PC-9 (cell line): ENCODE measurements at places on chromosomes 7 and 10. TPM values are rescaled to one million over a fixed set of nuclear protein-coding genes. Genes with fewer than 3 reads are reported as not detected.

Gene BET1
- total RNA-seq = 39.5 and 43.0 TPM in 2 replicates

DNA sequence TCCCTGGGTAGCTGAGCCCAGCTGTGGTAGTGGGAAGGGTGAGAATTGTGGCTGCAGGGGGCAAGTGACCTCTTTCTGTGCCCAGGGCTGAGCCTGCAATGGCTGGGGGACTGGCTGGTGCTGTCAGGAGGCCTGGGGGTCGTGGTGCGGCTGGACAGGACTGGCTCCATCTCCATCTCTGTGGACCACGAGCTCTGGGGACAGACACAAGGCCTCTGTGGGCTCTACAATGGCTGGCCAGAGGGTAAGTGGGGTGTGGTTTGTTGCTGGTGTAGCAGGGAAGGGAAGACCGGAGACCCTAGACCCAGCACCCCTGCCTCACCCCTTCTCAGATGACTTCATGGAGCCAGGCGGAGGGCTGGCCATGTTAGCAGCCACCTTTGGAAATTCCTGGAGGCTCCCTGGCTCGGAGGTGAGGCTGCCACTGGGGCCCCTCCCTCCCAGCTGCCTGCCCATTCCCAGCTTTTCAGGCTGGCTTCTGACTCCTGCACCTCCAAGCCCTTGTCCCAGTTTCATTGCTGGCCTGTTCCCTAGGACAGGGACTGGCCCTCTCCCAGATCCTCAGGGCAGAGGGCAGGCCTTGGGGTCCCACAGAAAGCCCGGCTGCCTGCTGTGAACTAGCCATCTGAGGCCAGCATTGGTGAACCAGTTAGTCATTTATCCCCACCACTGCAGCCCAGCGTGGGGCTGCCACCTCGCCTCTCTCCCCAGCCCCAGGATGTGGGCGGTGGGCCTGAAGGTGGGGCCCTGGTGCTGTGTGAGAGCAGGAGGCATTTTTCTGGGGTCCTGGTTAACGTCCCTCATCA is 5.5 kb upstream of the ZNF467 start:
- no peak for DNase-seq

DNA sequence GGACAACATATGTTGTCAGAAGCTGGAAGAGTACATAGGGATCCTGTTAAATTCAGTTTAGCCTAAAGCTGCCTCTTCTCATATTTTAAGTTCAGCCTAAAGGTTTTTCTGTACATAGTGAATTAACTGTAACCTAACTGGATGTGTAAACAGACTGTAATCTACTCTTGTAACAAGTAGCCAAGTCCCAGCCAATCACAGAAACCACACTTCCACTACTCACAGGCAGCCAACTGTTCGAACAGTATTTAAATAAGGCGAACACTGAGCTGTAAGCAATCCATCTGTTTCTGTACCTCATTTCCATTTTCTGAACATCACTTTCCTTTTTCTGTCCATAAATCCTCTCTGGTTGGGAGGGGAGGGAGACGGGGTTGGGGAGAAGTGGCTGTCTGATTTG is 15.0 kb upstream of the STN1 start:
- DNase-seq = no peak

Gene TSPAN33
- 5.8 and 9.6 TPM in 2 replicates for total RNA-seq

- DNase-seq = no peak
Observed at GRCh38 chr7:96306385-96307125, 15.3 kb downstream of the SLC25A13 start.

DNA sequence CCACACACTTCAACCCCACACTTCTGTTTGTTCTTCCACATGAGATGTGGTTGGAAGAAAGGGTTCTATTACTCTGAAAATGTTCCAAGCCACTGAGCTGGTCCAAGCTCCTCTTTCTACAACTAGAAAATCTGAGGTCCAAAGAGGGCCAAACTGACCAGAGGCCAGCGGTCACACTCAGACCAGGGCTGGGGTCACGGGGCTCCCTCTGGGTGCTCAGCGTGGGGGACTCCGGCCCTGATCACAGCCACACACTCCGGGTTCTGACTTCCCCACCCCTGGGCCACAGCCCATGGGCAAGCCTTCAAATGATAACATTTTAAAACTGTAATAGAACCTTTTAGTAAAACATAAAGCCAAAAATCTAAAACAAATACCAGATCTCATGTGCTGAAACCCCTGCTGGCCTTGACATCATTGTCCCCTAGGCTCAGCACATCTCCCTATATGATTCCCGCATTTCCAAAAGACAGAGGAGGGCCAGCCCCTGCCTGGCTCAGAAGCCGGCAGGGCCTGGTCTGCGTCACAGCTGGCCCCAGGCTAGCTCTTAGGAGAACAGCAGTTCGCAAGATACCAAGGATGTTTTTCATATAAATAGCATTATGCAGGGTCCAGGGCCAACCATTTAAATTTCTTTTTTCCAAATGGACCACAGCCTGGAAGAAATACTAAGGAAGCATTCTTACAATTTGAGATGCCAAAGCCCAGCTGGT is 3.3 kb downstream of the CRYGN start:
- DNase-seq = no peak

Gene GARIN1A
- 0.57 and 0.78 TPM in 2 replicates for total RNA-seq

Gene SFTPA1
- total RNA-seq = not detected in 2 replicates

DNA sequence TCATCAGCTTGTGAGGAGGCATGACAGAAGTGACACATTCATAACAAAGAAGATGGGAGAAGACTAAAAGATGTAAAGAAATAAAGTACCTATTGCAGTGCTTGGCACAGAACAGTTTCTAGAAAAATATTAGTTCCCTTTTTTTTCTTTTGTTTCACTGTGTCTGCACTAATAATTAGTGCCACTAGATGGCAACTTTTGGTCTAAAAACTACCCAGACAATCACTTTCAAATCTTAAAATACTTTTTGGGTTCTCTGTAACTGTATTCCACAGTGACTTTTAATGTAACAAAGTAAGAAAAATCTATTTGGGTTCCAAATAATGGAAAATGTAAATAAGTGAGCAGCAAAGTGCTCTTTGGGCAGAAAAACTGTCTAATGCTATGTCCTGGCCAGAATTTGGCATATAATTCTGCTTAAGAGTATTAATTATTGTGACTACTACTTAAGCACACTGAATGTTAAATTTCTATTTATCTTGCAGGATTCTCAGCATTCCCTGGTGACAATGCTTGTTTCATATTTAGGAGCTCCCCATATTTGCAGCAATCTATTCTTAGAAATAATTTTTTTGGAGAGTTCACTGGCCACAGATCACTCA is 134.8 kb upstream of the KIF5B start:
- no peak for DNase-seq

DNA sequence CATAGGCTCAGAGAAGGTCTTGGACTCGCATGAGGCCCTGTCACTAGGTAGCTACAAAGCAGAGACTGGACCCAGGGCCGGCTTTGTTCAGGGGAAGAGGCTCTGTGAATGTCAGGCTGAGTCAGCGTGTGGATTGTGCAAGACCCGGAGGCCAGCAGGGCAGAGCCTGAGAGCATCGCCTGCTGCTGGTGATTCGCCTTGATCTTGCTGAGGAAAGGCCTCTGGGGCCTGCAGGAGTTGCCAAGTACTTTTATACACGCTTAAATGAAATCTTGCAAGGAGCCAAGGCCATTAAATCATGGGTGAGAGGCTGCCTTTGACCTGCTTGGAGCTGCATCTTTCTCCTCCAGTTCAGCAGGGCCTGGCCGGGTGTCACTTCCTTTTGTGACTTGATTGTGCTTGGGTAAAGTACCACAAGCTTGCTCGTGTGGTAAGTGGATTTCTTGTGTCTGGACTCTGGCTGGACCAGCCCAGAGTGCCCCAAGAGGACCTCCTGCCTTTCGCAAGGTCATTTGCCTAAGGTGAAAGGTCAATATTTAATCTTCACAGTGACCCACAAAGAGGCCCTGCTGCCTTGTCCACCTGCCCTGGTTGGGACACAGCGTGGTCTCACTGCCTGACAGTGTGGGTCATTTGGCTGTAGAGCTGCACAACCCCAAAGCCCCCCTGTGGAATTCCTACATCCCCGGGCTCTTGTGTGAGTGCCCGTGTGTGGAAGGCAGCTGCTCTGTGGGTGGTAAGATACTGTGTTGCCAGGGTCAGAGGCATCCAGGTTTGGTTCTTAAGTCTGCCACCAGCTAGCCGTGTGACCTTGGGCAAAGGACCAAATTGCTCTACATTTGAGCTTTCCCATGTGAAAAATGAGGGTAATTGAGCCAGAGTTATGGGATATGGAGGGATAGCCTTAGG is 38.6 kb upstream of the SH2D4B start:
- peak; percentile 99 for DNase-seq
